ENCODE measurements at places on chromosomes 5 and 9.

DNA sequence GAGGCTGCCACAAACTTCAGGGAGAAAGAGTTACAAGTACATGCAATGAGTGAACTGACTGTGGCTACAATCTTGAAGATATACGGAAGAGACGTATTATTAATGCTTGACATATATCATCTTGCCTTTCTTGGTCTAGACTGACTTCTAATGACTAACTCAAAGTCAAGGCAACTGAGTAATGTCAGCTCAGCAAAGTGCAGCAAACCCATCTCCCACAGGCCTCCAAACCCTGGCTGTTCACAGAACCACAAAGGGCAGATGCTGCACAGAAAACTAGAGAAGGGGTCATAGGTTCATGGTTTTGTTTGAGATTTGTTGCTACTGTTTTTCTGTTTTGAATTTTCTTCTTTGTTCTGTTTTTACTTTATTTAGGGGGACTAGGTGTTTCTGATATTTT is 21.0 kb downstream of the IL7R start:
- no peak for DNase-seq

DNA sequence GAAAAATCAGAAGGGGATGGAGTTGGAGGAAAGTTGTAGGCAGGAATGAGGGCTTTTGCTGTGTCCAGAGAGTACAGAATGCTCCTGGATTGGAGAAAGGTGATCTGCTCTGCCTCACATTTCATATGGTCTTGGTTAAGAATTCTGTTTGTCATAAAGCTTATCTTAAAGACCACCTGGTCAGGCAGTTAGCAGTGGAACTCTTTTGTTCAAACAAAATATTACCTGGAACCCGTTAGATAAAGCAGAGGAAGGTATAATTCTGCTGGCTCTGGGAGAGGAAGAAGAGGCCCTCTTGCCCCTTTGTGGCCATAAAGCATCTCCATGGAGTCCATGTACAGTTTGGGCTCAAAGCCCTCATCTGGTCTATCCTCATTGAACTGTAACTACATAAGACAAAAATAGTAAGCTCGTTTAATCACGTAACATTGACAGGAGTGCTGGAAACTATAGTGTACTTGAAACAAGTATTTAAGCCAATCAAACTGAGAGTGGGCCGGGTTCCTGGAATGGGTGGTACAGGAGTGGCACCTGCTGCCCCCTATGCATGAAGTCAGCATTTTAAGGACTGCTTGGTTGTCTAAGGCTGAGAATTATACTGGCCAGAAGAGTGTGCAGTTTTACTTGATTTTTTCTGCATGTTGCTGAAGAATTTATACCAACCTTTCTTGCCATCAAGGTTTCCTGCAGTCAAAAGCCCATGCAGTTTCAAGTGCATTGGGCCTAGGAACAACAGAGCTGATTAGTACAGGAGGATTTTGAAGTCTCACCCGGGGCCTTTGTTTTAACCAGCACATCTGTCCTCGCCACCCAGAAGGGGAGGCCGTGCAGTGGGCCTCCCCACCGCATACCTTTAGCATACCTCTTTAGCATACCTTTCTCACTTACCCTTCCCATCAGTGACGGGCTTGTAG is 39.9 kb downstream of the STXBP1 start:
- DNase-seq, result no peak

DNA sequence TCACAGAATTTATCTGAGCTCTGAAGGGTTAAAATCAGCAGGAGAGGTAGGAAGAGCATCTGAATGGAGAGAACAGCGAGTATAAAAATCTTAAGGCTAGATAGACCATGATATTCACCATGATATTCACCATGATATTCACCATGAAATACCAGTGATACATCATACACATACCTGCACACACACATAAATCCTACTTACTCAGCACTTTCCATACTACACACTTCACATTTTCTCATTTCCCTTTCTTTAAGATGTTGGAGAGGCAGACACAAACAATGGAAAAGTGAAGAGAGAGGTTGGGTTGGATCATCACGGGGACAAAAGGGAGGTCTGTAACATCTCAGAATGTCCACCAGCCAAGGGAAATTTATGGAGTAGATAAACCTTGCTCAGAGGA is 66.4 kb upstream of the ATP10B start:
- DNase-seq, result no peak

- no peak for DNase-seq
Observed at GRCh38 chr5:33944543-33945132, 8.5 kb downstream of the RXFP3 start.

- DNase-seq, result peak; percentile 44
Observed at GRCh38 chr5:151155775-151156506, 1.6 kb downstream of the ANXA6 start.

GRCh38 chr9:113774963-113775362 is 101.1 kb upstream of the ZNF618 start:
- no peak for DNase-seq

GRCh38 chr5:82105457-82105856 is 133.6 kb downstream of the ATG10 start:
- no peak for DNase-seq

DNA sequence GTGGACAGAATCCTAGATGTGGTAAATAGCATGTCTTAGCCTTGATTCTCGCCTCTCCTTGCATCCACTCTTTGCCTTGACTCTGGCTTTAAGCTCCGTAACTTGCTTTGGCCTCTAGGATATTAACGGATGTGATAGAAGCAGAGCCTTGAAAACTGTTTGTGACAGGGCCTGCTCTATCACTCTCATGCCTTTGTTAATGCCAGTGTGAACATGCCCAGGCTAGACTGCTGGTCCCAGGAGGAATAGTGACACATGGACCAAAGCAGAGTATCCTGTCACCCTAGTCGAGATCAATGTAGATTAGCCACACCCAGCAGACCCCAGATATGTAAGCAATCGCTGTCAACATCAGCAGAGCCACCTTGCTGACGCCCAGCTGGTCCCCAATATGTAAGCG is 109.9 kb upstream of the C9orf72 start:
- DNase-seq, result no peak

DNA sequence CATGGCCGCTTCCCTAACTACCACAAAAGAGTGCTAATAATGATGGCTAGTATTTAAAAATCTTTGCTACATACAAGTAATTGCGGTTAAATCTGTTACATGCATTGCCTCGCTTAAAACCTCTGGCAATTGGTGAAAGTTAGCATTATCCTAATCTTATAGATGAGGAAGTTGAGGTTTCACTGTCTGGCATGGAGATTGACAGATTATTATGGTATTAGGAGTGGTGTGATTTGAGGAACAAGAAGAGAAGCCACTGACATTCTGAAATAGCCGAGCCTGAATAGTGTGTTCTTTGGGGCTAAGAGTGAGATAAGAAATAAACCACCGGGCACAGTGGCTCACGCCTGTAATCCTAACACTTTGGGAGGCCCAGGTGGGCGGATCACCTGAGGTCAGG is 45.3 kb upstream of the DPYSL3 start:
- no peak for DNase-seq

DNA sequence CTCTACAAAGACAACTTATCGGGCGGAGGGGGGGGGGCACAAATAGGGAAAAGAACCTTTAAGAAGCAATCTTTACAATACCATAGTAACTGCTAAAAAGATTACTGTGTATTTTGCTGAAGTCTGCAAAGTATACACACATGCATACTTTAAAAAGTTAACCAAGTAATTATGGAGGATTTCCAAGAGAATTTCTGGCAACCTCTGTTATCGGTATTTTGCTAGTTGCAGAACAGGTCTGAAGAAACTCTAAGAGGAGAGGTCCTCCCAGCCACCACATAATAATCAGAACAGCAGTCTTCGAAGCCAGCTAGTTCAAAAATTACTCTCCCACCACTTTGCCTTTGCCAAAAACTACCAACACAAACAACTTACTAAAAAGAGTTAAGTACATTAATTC is 56.1 kb downstream of the UBAP2 start:
- DNase-seq, result no peak

- no peak for DNase-seq
Observed at GRCh38 chr9:38367898-38368297, 24.6 kb upstream of the ALDH1B1 start.

GRCh38 chr5:7868773-7869473 is at the start of the genes FASTKD3 and MTRR:
Gene FASTKD3 (minus strand): TSS chr5:7869031. CDS start chr5:7868083, 948 bp downstream.
Gene MTRR (plus strand): TSS chr5:7869148. CDS start chr5:7870795, 1,647 bp downstream.
- DNase-seq, result peak; percentile 96

DNA sequence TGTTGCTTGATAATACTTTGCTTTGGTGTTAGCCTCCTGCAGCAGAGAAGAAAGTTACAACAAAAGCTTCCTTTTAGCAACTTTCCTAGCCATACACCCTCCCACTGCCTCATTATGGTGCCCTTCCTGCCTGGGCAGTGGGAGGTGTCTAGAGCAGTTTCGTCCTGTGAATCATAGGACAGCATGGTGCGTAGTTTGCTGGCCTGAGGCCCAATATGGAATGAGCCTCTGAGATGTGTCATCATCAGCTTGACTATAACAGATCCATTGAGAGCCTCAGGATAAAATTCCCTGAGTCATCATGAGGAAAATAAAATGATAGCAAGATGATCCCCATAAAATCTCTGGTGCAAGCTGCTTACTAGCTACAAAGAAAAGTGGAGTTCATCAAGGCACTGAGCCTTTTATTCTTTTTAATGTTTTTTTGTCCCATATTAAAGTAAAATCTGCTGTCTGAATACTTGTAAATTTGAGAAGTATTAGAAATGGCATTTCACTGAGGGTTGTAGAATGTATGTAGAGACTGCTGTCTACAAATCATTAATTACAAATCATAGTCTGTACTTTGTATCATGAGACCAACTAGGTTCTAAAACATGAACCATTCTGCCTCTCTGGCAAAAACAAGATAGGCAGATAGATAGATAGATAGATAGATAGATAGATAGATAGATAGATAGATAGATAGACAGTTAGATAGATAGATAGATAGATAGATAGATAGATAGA is 303.0 kb upstream of the PDE4D start:
- no peak for DNase-seq

GRCh38 chr9:92187989-92188714 is 72.9 kb upstream of the SPTLC1 start:
- DNase-seq, result no peak

- no peak for DNase-seq
Observed at GRCh38 chr9:6029604-6030274, 14.3 kb upstream of the RANBP6 start.

DNA sequence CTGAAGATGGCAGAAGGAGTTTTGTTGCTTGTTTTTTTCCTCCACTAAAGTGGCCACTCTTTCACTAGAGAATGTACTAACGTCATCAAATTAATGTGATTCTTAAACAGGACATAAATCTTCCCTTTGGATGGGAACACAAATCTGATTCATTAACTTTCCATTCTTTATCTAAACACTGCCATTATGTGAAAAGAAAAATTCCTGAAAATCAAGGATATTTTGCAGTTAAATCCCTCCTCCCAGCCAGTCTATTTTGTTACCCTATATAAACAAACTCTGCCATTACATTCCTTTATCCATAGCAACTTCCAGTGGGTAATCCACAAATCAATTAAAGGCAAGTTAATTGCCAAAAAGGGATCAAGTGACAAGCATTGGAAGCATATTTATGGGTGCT is 546.5 kb downstream of the PDE4D start:
- no peak for DNase-seq

GRCh38 chr5:94711785-94712184 is 93.3 kb downstream of the SLF1 start:
- no peak for DNase-seq

DNA sequence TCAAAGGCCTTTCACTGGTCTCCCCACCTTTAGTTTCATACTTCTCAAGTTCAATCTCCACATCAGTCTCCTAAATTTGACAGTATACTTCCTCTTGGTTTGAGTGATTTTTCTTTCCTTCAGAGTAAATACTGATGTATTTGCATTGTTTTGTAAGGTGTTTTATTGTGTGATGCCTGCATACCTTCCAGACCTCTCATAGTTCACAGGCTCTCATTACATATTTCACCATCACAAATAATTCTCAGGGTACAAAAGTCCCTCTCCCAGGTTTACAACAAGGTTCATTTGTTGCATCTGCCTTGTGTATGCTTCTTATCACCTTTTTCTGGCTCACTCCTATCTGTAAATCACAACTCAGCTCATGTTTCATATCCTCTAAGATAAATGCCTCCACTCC is 22.2 kb upstream of the TUSC1 start:
- DNase-seq, result no peak

- no peak for DNase-seq
Observed at GRCh38 chr9:12777121-12778022, 2.6 kb downstream of the LURAP1L start.

DNA sequence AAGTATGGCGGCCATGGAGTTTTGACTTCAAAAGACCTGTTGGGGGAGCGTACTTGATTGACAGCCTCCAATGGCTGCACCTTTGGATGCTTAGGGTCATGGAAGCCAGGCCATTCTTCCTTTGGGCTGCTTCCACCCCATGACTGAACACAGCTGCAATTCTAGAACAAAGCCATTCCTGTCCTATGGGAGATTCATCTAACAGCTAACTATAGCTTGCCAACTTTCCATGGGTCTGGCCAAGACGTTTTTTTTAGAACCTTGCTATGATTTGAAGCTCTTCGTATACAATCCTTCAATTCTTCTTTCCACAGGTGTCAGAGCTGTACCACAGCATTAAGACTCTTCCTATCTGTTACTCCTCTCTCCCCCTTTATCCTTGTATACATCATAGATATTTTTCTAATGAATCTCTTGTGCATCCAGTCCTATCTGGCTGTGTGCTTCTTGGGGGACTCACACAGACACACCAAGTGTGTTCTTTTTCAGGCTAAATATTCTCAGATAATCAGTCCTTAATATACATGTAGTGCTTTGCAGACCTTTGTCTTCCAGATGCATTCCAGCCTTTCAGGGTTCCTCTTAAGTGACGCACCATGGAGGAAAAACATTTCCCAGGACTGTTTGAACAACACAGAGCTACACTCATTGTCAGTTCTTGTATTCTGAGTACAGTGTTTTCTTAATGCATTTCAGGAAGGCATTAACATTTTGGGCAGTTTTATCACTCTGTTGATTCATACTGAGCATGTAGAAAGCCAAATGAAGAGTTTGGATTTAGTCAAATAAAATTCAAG is 198.9 kb downstream of the TAF11L14 start:
- no peak for DNase-seq

DNA sequence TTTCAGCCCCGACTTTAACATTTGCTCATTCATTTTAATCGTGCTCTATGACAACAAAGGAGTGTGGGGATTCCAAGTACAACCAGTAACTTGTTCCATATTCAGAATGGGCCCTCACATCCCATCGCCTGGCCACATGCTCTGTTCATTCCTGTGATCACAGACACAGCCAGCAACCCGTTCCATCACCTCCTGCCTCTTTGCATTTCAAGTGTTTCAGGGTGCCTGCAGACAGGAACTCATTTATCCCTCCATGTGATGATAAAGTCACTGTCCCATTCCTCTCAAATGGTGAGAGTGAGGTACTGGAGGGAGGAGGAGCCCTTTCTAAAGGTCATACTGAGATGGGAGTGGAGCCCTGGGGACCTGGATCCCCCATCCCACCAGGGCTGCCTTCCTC is 571.1 kb downstream of the MAT2B start:
- DNase-seq, result no peak

GRCh38 chr5:168822248-168822744 is 243.1 kb upstream of the PANK3 start:
- DNase-seq, result no peak

- DNase-seq, result no peak
Observed at GRCh38 chr5:5140479-5141338, 579 bp downstream of the ADAMTS16 start.

GRCh38 chr5:26582350-26583045 is 455.9 kb downstream of the CDH9 start:
- DNase-seq, result no peak

- no peak for DNase-seq
Observed at GRCh38 chr9:93244101-93244500, 60.2 kb downstream of the WNK2 start.

Measured in germinal center (tissue), 1 donor.